ENCODE measurements at places on chromosomes 2 and 18.

DNA sequence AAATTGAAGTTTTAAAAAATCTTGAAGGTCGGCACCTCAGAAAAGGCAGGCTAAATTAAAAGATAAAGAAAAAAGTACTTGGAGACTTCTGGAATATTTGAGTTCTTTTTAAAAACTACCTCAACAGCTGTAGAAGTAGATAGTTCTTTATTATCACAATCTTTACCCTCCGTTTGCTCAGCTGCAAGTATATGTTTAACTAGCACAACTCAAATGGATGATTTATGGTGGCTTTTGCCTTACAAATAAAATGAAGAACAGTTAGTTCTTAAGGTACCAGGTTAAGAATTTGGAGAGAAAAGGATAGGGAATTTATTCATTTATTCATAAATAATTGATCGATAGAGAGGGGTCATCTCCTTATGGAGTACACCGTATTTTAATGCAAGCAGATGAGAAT is 237.6 kb upstream of the FOSL2 start:
- no peak for DNase-seq

- DNase-seq, result no peak
Measured at GRCh38 chr2:224084266-224084892, 45.3 kb upstream of the SERPINE2 start.

- DNase-seq, result no peak
Measured at GRCh38 chr18:50816419-50817166, 3.2 kb downstream of the MRO start.

GRCh38 chr2:105384216-105384615 is 14.6 kb downstream of the FHL2 start:
- DNase-seq, result no peak

- DNase-seq, result peak; percentile 44
Measured at GRCh38 chr2:226215902-226216503, 583.6 kb downstream of the IRS1 start.

DNA sequence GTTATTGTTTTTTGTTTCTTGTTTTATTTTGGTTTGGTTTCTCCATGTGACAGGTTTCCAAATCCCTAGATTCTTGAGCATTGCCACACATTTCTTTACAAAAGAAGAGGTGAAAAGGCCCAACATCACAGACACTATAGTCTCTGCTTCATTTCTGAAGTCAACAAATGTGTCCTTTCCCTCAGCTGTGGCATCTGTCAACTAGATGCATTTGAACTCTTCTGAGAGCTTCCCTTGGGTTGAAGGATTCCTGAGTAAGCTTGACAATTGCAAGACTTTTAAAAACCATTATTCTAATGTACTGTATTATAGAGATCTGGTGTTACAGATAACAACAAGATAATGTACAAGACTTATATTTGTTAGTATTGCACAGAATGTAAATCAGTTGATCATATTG is 703.3 kb upstream of the PKDCC start:
- DNase-seq, result no peak

GRCh38 chr2:27973592-27973991 is 83.1 kb downstream of the BABAM2 start:
- DNase-seq, result no peak
